Glomerular endothelial cell (primary cell): ENCODE measurements at places on chromosomes 11 and 22. TPM values are rescaled to one million over a fixed set of nuclear protein-coding genes. Genes with fewer than 3 reads are reported as not detected.

DNA sequence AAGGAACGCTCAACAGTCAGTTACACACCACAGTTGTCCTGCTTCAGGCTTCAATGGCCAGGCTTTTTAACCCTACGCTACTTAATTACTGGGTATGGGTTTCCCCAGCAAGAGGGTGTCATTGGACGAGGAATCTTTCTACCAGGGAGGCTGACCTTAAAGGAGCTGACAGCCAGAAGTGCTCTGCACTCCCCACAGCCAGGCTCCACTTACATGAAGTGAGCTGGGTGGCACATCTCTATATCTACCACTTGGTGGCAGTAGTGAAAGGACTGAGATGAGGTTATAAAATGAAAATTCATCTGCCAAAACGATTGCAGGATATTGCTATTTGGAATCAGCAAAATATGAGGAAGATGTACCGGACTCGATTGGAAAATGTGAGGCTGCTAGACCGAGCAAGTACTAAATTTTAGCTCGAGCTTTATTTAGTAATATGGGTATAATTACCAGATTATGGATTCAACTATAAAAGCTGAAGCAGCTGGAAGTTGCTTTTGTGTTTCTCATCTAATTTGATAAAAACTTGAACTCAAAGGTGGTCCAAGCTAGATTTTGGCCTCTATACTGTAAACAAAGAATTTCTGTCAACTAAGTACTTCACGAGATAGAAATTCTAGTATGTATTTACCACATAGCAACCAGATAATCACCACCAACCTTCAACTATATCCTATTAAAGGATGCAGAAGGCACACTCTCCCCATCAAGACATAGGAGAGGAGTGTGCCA lies 53.9 kb upstream of the CEP126 start:
- no peak for DNase-seq

DNA sequence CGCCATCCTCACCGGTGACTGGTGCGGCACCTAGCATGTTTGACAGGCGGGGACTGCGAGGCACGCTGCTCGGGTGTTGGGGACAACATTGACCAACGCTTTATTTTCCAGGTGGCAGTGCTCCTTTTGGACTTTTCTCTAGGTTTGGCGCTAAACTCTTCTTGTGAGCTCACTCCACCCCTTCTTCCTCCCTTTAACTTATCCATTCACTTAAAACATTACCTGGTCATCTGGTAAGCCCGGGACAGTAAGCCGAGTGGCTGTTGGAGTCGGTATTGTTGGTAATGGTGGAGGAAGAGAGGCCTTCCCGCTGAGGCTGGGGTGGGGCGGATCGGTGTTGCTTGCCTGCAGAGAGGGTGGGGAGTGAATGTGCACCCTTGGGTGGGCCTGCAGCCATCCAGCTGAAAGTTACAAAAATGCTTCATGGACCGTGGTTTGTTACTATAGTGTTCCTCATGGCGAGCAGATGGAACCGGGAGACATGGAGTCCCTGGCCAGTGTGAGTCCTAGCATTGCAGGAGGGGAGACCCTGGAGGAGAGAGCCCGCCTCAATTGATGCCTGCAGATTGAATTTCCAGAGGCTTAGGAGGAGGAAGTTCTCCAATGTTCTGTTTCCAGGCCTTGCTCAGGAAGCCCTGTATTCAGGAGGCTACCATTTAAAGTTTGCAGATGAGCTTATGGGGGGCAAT lies 1.1 kb downstream of the NEAT1 start:
- no peak for DNase-seq

GRCh38 chr11:29159552-29160465 lies 857.0 kb downstream of the KCNA4 start:
- DNase-seq: peak; percentile 75

DNA sequence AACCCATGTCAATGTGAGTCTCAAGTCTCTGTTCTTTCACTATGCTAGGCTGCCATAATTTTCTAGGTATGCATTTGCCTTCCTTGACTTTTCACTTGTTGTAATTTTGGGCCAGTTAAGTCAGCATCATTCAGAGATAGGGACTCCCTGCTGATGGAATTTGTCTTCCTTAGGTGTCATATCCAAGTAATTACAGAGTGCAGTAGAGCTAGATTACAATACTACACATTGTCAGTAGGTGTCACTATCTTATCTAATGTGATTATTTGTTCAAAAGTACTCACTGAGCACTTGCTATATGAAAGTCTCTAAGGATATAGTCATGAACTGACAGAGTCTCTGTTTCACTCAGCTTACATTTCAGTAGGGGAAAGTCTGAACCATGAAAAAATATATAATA lies 25.0 kb upstream of the SYN3 start:
- DNase-seq: no peak

DNA sequence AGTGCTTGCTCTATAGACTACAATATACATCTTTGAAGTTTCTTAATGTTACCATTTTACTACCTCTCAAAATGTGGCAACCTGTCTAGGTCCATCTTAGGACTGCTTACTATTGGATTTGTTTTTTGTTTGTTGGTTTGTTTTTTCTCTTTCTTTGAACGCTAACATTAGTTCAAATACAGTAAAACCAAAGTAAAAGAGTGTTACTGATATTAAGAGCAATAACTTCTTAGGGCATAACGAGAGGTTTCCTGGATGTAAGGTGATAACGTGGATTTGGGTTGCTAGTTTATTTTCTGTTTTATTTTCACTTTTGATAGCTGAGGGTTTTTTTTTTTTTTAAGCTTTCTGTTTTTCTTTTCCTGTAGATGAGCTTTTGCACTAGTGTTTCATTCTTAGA lies 43.6 kb downstream of the TMEM135 start:
- DNase-seq: no peak

GRCh38 chr11:11600288-11600687 lies 21.5 kb downstream of the GALNT18 start:
- no peak for DNase-seq

DNA sequence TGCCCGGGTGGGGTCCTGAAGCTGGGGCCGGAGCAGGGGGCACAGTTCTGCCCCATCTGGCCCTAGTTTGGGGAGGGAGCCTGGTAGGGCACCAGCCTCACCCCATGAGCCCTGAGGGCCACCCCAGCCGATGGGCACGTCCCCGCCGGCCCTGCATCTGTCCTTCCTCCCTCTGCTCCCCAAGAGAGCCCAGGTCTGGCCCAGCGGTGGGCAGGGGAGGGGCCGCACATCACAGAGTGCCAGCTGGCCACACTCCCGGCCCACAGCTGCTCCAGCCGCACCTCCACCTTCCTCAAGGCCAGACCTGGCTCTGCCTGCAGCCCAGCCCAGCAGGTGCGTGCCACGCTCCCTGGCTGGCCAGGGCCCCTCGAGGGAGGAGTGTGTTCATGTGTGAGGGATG lies 21.6 kb downstream of the BRSK2 start:
- DNase-seq: no peak

GRCh38 chr11:697811-698311 lies 2.2 kb downstream of the TMEM80 start:
- no peak for DNase-seq

GRCh38 chr22:49996518-49997250 lies 15.9 kb downstream of the IL17REL start:
- no peak for DNase-seq

GRCh38 chr11:110529043-110529442 lies 99.3 kb downstream of the FDX1 start:
- DNase-seq: no peak

Gene CCDC116
- 0.35 TPM in 1 of 2 replicates, not detected in the other for total RNA-seq

Gene LRP4
- total RNA-seq: 6.2 and 7.5 TPM in 2 replicates

Gene OR52L1
- total RNA-seq: not detected in 2 replicates

Gene FGF3
- not detected in 2 replicates for total RNA-seq

Gene LAYN
- total RNA-seq: 19.3 and 29.6 TPM in 2 replicates

Gene OVOL1
- total RNA-seq: not detected in 2 replicates

Gene CCDC73
- total RNA-seq: not detected in 2 replicates
